ENCODE measurements at places on chromosomes 3 and 15. TPM values are rescaled to one million over a fixed set of nuclear protein-coding genes. Genes with fewer than 3 reads are reported as not detected.
A peak's percentile ranks its signal among the peaks of the same experiment; 100 is the strongest.

Gene LRTM1
- not detected for total RNA-seq

Gene RFT1
- 35.0 TPM for total RNA-seq

Gene CRABP1
- 0.51 TPM for total RNA-seq

GRCh38 chr15:70512772-70513362, 250.5 kb downstream of the UACA start:
- H3K36me3 ChIP-seq, result peaks cover 19% of the 10 kb centered on the region
- H3K4me3 ChIP-seq, result no peak overlapping the region
- H3K27me3 ChIP-seq, result no peaks in the 10 kb centered on the region
- peak; percentile 75 for DNase-seq
- no peak overlapping the region for H3K27ac ChIP-seq

DNA sequence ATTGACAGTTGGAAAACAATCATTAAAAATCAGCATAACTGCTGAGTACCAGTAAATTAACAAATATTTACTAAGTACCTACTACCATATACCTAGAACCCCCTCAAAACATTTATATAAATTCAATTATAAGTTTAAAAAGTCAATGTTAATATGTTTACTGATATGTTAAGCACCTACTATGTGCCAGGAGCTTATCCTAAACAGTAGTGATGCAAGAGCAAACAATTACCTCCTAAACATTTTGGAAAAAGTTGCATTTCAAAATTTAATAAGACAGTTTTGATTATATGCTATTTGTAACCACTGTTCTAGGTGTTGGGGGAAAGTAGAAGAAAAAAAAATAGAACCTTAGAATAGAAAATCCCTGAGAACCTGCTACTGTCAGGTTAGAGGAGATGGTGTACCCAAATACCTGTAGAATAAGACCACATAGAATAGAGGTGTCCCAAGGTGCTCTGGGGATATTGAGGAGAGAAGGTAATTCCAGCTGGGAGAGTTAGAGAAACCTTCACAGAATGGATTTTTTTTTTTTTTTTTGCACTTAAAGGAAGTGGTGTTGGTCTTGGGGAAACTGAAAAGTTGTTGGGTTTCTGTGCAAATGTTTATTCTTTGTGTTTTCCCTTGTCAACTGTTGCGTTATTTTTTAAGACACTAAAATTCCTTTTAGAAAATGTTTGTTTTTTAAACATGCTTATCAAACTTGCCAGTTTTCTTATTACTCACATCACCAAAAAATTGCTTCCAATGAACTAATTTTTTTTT, 16.0 kb downstream of the SNRK start:
- peaks cover 5% of the 10 kb centered on the region for H3K36me3 ChIP-seq
- no peaks in the 10 kb centered on the region for H3K4me1 ChIP-seq
- no peak for DNase-seq
- no peak overlapping the region for H3K4me3 ChIP-seq
- H3K27me3 ChIP-seq, result no peaks in the 10 kb centered on the region
- no peak overlapping the region for H3K27ac ChIP-seq

DNA sequence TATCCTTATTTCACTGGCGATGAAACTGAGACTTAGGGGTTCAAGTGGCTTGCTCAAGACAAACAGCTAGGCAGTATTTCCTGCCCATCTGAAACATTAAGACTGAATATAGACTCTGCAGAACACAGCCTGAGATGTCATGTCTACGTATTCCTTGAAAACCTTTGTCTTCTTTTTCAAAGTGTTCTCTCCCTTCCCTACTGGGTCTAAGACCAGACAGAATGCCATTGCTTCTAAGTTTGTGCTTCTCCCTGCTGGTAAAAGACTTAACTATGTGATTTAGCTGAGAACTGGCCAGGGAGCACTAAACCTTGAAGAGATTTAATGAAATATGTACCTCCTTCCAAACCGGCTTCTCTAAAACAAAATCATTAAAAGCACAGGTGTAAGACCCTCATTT, 9.9 kb downstream of the BCL6 start:
- peaks cover 9% of the 10 kb centered on the region for H3K27me3 ChIP-seq
- H3K36me3 ChIP-seq, result peaks cover 33% of the 10 kb centered on the region
- no peak for DNase-seq
- H3K4me3 ChIP-seq, result no peak overlapping the region
- no peak overlapping the region for H3K27ac ChIP-seq

Gene ARGFX
- not detected for total RNA-seq

All from Calu3 (cell line).